Fibroblast of lung (primary cell): ENCODE measurements at places on chromosomes 2 and 18.

DNA sequence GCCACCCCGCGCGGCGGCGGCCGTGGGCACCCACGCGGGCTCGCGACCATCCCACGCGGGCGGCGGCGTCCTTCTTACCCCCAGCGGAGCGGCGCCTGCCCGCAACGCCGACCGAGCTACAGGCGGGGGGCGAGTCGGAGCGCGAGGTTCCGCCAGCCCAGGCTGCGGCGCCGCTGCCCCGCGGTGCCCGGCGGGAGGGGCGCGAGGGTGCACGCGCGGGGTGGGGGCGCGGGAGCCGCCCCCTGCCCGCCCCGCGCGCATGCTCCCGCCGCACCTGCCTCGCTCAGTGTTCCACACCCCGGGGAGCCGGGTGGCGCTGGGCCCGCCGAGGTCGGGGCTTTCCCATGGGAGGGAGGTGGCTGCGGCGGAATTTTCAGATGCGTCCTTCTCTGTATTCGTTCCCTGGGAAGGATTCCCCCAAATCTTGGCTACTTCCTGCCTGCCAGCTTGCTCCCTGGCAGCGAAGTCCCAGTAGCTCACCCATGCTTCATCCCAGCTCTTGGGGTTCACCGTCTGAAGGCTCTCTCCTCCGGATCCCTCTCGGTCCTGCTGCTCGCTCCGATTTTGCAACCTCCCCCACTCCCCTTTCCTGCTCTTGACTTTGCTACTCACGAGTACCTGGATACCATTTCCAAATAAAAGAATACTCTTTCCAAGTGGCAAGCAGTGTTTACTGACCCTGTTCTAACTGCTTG is at the start of gene L3MBTL4:
Gene L3MBTL4, minus strand, starts transcription at position 189 of the 695 bp plus-strand sequence. CDS start 103,286 bp downstream, outside the sequence.
- H3K36me3 ChIP-seq = no peaks in the 10 kb centered on the region
- no peaks in the 10 kb centered on the region for H3K4me1 ChIP-seq
- peaks cover 5% of the 10 kb centered on the region for H3K27me3 ChIP-seq
- no peak within 1 kb of the TSS for H3K27ac ChIP-seq
- peak within 1 kb of the TSS; percentile 61 for H3K4me3 ChIP-seq

DNA sequence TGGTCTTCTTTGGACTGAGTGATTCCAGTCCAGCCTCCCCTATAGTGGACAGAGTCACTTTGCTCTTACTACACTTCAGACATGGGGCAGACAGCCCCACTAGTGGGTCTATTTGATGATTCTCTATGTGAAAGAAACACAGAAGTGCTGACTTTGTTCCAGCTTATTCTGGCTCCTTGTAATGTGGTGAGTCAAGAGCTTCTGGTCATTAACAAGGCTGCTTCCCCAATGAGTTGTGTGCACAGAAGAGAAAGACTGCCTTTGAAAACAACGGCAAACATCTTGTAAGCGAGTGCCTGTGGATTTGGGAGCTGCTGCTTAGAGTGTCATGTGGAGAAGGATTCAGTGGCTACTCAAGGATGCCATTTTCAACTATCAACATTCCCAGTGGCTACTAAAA is 39.1 kb downstream of the RMC1 start:
- no peaks in the 10 kb centered on the region for H3K27me3 ChIP-seq
- DNase-seq = peak; percentile 74
- H3K36me3 ChIP-seq = peaks cover 7% of the 10 kb centered on the region
- no peaks in the 10 kb centered on the region for H3K4me1 ChIP-seq

GRCh38 chr2:25379535-25379934 is 37.8 kb upstream of the DNMT3A start:
- DNase-seq = no peak

GRCh38 chr2:142997231-142997630 is 119.8 kb downstream of the KYNU start:
- no peaks in the 10 kb centered on the region for H3K4me1 ChIP-seq
- H3K27me3 ChIP-seq = peaks cover 2% of the 10 kb centered on the region
- no peak overlapping the region for H3K4me3 ChIP-seq
- H3K36me3 ChIP-seq = no peaks in the 10 kb centered on the region
- DNase-seq = no peak
- H3K27ac ChIP-seq = no peak overlapping the region

DNA sequence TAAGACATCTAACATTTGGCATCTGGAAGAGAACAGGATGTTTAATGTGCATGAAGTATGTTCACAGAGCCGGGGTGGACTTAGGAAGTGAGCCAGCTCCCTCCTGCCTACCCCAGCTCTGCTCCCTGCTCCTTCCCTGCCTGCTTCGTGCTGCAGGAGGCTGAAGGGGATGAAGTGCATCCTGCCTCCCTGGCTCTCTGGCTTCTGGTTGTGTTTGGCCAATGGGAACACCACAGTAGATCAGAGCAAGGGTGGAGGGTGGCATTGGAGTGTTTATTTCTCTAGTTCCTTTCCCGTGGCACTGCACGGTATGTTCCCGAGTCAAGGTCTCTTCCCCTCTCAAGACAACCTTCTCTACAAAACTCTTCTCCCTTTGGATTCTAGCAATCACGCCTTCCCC is 379.9 kb downstream of the CLIP4 start:
- no peak for DNase-seq
- no peaks in the 10 kb centered on the region for H3K36me3 ChIP-seq
- no peak overlapping the region for H3K4me3 ChIP-seq

DNA sequence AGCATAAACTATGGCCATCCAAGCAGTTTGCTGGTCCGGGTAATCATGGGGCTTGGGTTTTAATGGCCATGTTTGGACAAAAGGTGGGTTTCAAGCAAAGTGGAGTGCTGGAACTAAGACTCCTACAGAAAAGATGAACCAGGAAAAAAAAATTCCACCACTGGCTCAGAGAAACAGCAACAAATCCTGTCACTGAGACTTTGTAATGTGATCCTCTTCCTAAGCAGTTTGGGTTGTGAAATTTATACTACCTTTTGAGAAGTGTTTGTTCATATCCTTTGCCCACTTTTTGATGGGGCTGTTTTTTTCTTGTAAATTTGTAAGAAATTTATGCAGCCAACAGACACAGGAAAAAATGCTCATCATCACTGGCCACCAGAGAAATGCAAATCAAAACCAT is 40.2 kb downstream of the MRPL33 start:
- no peak for DNase-seq
- H3K27ac ChIP-seq = no peak overlapping the region
- H3K4me3 ChIP-seq = no peak overlapping the region
- H3K36me3 ChIP-seq = no peaks in the 10 kb centered on the region
- no peaks in the 10 kb centered on the region for H3K27me3 ChIP-seq

GRCh38 chr2:10380048-10380926 is 67.8 kb downstream of the ODC1 start:
- no peaks in the 10 kb centered on the region for H3K4me1 ChIP-seq
- no peaks in the 10 kb centered on the region for H3K27me3 ChIP-seq

DNA sequence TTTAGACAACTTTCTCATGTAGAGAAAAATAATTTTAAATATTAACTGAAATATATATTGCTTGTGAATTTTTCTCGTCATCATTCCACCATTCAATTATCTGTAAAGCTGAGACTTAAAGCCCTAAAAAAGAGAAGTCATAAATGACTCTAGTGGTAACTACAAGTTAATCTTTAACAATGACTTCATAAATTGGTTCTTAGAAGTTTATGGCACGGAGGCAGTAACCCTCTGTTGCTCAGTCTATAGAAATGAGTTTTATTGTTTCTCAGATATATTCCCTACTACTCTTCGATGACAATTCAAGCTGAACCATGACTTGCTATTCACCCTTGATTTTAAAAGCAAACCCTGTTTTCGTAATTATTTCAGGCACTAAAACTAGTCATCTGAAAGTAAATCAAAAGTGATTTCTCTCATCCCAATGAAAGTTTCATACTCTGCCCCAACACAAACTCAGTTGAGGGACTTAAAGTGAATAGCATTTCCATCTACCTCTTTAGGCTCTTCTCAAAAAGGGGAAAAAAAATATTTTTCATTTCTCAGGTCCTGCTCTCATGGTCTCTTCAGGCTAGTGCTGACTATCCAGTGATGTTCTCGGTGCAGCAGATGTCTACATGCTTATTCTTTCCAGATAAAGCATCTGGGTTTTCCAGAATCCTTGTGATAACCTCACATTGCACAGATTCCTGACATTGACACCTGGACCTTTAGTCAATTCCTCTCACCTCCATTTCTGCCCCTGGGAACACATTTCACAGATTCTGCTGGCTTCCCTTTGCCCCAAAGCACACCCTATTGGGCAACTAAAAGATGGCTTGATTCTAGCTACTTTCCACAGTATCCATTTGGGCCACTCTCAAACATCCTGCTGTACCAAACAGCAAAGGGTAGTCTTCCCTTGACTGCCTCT is 207.8 kb upstream of the LRATD1 start:
- no peaks in the 10 kb centered on the region for H3K36me3 ChIP-seq
- no peaks in the 10 kb centered on the region for H3K4me1 ChIP-seq
- no peak overlapping the region for H3K27ac ChIP-seq

DNA sequence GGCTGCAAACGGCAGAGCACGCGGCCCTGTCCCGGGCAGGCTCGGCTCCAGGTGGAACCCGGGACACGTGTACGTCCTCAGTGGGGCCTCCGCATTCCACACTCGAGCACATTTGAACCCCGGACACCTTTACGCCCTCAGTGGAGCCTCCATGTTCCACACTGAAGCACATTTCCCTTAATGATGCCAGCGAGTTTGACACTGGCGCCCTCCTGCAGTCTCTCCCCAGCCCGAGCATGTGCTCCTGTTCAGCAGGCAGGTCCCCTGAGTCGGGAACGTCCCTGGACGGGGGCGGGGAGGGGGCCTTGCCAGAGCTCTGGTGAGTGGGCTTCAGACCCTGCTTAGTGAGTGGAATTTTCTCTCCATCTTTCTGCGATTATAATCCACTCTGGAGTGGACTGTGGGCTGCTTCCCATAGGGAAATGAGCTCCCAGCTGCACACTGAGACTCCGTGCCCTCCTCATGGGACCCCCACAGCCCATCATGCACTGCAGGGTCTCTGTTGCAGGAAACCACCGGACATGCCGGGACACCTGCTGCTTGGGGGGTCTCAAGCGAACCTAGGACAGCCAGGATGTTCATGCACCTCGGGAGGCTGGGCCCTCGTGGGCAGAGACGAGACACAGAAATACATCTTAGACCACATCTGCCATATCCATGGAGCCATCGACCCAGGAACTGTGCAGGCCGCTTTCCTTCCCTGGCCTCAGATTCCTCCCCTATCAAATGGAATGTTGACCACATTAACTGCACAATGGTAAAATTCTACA is 70.3 kb upstream of the SNTG2 start:
- no peaks in the 10 kb centered on the region for H3K4me1 ChIP-seq
- DNase-seq = no peak
- no peaks in the 10 kb centered on the region for H3K36me3 ChIP-seq

DNA sequence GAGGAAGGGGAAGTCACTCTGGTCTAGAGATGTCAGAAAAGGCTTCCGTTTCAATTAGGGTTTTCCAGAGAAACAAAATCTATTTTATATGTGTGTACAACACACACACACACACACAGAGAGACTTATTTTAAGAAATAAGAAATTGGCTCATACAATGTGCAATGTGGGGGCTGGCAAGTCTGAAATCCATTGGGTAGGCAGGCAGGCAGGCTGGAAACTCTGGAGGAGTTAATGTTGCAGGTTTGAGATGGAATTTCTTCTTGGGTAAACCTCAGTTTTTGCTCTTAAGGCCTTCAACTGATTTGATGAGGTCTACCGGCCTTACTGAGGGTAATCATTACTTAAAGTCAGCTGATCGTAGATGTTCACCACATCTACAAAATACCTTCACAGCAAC is 62.6 kb downstream of the MDH1 start:
- no peaks in the 10 kb centered on the region for H3K27me3 ChIP-seq
- no peak for DNase-seq
- H3K36me3 ChIP-seq = no peaks in the 10 kb centered on the region
- H3K27ac ChIP-seq = no peak overlapping the region
- no peaks in the 10 kb centered on the region for H3K4me1 ChIP-seq

- no peaks in the 10 kb centered on the region for H3K27me3 ChIP-seq
- no peak overlapping the region for H3K27ac ChIP-seq
- H3K36me3 ChIP-seq = no peaks in the 10 kb centered on the region
Observed at GRCh38 chr2:142130111-142131009, 456 bp downstream of the LRP1B start.

DNA sequence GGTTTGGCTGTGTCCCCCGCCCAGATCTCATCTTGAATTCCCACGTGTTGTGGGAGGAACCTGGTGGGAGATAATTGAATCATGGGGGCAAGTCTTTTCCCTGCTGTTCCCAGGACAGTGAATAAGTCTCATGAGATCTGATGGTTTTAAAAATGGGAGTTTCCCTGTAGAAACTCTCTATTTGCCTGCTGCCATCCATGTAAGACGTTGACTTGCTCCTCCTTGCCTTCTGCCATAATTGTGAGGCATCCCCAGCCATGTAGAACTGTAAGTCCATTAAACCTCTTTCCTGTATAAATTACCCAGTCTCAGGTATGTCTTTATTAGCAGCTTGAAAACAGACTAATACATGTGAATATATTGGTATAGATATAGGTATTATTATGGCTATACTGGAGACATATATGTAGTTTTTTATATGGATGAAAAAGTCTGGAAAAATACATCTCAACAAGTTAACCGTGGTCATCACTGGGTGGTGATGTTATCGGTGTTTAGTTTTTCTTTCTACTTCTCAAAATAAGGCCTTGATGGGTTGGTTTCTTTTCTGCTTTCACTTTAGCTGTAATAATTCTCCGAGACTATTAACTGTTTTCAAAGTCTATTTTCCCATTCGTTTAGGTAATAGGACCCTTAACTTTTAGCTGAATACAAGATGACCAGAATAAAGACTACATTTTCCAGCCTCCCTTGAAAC is 39.1 kb upstream of the NCOA1 start:
- no peaks in the 10 kb centered on the region for H3K27me3 ChIP-seq
- H3K4me1 ChIP-seq = peaks cover 2% of the 10 kb centered on the region
- no peak overlapping the region for H3K4me3 ChIP-seq
- no peaks in the 10 kb centered on the region for H3K36me3 ChIP-seq
- no peak for DNase-seq
- no peak overlapping the region for H3K27ac ChIP-seq

DNA sequence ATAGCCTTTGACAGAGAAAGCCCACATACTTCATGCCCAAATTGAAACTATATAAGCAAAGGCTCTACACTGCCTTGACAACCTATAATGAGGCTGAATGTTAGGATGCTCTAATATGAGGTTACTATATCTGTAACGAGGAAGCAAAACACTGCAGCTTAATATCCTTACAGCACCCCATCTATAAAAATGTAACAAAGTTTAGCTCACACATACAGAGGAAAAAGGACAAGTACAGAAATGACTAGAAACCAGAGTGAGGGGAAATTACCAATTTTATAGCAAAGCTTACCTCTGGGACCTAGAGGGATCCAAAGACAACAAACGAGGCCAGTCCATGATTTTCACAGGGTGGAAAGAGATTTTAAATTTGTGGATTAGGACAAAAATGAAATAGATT is 138.5 kb downstream of the COL4A4 start:
- H3K27ac ChIP-seq = no peak overlapping the region
- no peaks in the 10 kb centered on the region for H3K27me3 ChIP-seq
- H3K36me3 ChIP-seq = no peaks in the 10 kb centered on the region

DNA sequence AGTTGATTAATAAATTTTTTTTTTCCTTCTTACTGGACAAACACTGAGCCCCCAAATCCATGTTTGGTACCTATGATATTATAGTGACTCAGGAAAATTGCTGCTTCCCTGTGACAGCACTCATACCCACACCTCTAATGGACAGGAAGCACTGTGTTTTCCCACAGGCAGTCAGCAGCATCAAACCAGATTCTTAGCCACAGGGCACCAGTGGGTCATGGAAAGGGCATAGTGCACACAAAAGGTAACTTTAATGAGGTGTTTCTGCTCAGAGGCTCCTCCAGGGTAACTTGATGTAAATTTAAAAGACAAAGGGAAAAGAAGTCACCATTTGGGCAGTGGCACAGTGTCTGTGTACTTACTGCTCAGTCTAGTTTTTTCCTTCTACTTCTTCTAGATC is 34.1 kb downstream of the SERPINB11 start:
- no peak overlapping the region for H3K4me3 ChIP-seq
- no peaks in the 10 kb centered on the region for H3K27me3 ChIP-seq
- H3K4me1 ChIP-seq = no peaks in the 10 kb centered on the region
- no peak overlapping the region for H3K27ac ChIP-seq
- no peaks in the 10 kb centered on the region for H3K36me3 ChIP-seq
